ENCODE measurements at places on chromosomes 1 and 21.

DNA sequence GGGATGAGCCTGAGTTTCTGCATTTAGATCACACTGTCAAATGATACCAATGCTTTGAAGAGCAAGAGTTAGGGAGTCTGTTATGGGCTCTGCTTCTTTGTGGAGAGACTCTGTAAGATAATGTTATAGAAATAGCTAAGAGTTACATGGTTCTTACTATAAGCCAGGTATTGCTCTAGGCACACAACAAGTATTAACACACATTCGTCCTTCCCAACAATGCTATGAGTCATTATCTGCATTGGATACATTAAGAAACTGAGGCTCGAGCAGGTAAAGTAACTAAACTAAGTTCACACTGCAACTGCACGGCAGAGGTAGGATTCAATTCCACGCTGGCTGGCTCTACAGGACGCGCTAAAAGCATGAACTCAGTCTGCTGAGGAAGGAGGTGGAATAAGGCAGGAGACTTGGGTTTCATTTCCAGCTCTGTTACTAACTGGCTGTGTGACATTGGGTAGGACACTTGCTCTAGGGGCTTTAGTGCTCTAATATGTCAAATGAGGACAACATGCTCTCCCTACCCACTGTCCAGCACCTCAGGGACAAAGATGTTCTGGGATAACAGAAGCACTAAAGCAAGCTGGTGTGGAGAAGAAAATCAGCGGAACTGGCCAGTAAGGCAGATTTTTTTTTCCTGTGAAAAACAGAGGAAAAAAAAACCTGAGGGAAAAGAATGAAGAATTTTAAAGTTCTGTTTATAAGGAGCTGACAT, 23.7 kb upstream of the IL20 start:
- DNase-seq: no peak

- no peak for DNase-seq
Observed at GRCh38 chr1:116762781-116763115, 8.5 kb downstream of the CD2 start.

DNA sequence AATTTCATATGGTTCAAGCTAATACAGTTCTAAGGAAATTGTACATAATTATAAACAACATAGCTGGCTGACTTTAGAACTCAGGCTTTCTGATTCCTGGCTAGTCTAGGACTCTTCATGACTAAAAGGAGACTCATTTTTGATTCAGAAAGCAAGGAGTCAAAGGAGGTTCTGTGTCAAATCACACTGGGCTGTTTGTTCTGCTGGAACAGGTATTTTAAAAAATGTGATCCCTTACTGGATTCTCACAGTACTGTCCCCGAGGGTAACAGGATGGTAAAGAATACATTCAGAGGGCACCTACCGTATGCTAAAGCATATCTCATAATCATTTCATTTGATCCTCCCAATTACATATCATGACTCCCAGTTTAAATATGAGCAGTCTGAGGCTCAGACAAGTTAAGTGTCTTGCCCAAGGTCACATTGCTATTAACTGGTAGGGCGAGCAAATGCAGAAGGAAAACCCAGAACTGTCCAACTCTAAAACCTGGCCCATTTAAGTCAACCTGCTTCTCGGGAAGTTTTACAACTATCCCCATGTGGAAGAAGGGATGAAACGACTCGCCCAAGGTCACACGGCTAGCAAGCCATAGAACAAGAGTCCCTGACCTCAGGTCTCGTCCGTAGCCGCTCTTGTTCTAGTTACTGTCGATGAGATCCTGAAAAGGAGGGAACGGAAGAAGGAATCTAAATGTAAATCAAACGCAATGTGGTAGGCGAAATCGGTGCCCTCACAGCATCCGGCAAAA, 675 bp downstream of the MYSM1 start:
- no peak for DNase-seq

DNA sequence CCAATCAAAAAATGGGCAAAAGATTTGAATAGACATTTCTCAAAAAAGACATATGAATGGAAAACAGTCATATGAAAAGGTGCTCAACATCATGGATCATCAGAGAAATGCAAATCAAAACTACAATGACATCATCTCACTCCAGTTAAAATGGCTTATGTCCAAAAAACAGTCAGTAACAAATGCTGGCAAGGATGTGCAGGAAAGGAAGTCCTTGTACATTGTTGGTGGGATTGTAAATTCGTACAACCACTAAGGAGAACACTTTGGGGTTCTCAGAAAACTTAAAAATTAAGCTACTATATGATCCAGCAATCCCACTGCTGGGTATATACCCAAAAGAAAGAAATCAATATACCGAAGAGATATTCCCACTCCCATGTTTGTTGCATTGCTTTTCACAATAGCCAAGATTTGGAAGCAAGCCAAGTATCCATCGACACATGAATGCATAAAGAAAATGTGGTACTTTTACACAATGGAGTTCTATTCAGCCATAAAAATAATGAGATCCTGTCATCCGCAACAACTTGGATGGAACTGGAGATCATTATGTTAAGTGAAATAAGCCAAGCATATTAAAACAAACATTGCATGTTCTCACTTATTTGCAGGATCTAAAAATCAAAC, 17.9 kb downstream of the GBP5 start:
- DNase-seq: no peak

DNA sequence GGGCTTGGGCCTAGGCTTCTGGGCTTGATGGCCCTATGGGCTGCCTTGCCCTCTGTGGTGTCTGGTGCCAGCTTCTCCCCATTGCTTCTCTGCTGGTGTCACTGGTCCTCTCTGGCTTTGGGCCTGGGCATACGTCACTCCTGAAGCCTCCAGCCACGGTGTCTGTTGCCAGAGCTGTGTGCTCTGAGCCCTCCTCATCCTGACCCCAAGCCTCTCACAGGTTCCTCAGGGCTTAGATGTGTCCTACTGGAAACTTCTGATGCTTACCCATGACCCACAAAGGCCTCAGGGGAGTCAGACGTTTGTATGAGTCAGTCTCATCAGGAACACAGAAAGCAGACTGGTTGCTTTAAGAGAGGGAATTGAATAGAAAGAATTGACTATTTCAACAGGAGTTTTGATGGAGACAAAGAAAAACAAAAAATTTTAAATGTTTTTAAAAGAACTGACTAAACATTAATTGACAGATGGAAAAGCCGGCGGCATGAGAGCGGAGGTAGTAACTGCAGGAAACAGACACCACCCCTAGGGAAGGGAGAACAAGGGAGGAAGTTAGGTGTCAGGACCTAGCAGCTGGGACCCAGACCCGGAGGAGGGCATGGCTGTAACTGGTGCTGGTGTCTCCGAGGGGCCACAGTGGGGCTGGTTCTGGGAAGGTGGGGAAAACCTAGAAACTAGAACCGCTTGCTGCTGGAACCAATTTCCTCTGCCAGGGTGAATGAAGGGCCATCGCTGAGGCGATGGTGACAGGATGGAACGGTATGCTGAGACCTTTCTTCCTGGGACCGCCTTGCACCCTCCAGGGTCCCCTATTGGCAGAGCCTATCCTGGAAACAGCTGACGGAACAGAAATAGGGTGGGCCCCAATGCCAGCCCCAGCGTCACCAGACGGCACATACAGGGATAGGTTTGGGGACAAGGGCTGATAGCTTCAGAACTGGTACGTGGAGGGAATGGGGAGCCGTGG, 40.0 kb upstream of the CITED4 start:
- no peak for DNase-seq

GRCh38 chr1:151199873-151200581, 1.7 kb downstream of the PIP5K1A start:
- DNase-seq: no peak

GRCh38 chr1:31571340-31572295, 4.7 kb upstream of the TINAGL1 start:
- DNase-seq: no peak

- no peak for DNase-seq
Observed at GRCh38 chr1:198268784-198269645, 112.2 kb downstream of the NEK7 start.

- DNase-seq: no peak
Observed at GRCh38 chr1:107464827-107465226, 324.0 kb downstream of the NTNG1 start.

DNA sequence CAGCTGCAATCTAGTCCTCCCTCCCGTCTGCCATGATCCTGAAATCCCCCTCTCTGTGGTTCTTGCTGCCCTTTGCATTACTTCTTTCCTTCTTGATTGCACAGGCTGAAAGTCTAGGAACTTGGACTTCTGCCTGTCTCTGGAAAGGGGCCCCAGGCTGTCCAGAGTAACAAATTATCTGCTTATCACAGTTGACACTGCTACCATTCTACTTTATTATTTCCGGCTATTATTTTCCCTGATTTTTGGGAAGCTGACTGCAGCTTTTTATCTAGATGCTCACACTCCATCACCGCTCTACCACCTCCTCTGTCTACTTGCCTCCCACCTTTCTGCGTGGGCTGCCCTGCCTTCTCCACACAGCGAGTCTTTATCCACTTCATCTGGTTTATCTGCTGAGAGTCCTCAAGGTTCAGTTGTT, 202.1 kb upstream of the PLXNA2 start:
- DNase-seq: no peak

DNA sequence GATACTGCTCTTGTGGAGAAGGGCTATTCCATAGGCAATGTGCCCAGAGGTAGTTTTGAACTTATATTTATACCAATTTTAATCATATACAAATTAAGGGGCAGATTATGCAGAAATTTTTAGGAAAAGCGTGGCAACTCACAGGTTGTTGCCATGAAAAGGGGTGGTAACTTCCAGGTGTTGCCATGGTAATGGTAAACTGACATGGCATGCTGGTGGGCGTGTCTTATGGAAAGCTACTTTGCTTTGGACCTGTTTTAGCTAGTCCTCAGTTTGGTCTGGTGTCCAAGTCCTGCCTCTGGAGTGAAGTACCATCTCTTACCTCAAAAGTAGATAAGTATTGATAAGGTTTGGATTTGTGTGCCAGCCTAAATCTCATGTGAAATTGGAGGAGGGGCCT, 7.9 kb upstream of the IL23R start:
- no peak for DNase-seq

GRCh38 chr1:15081102-15081501, 72.4 kb upstream of the TMEM51 start:
- no peak for DNase-seq

DNA sequence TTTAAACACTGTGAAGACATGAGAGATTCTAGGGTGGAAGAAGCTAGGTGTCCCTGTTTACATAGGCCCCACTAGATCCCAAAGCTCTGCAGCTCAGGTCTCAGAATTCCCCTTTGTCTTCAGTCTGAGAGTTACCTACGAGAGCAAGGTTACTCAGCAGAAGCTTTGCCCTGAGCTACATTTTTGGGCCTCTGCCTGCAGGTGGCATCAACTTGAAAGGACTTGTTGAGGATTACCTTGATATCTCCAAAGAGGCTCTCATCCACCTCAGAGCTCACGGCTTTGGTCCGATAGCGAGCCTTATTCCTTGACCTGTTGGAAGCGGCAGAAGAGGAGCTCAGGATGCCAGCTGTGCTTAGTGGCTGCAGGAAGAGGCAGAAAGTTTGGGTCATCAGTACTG, 7.0 kb downstream of the CFAP45 start:
- no peak for DNase-seq

- DNase-seq: no peak
Observed at GRCh38 chr1:41749991-41750745, 168.6 kb downstream of the HIVEP3 start.

GRCh38 chr21:33478182-33478581, 1.6 kb downstream of the TMEM50B start:
- no peak for DNase-seq
